ENCODE measurements at places on chromosomes 5 and 9.

GRCh38 chr9:117268847-117269446 lies 145.9 kb downstream of the ASTN2 start:
- no peak for DNase-seq

DNA sequence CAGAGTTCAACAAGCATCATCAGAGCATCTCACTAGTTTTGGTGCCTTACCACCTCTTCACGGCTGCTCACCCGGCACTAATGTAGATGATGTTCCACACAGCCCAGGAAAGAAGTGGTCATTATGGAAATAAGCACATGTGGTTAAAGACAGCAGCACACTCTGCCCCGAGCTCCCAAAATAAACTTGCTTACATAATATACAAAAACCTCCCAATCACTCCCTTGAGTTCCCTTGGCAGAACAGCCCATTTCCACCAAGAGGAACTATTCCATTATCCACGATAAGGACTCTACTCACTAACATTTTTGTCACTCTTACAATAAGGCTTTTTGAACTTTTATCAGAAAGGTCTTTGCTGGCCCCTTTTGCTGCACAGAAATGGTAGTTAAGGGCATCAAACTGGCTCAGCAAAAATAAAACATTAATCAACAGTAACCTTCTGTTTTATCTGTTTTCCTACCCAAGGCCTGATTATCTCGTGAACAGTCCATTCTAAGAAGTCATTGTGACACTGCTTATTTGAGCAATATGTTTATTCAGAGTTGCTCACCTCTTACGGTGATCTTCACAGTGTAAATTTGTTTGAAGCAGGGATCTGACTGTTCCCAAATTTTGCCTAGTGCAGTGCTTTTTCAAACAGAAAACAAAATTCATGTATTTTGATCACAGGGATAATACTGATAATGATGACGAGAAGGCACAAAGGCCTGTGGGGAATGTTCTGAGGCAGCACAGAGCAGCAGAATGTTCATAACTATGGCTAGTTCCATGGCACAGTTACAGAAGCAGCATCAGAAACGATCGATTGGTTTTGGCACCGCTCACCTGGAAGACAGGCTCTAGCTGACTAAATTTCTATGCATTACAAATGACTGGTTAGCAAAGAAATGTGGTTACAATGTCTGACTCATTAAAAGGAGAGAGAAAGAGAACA lies 399.8 kb upstream of the PIK3R1 start:
- DNase-seq, result no peak

DNA sequence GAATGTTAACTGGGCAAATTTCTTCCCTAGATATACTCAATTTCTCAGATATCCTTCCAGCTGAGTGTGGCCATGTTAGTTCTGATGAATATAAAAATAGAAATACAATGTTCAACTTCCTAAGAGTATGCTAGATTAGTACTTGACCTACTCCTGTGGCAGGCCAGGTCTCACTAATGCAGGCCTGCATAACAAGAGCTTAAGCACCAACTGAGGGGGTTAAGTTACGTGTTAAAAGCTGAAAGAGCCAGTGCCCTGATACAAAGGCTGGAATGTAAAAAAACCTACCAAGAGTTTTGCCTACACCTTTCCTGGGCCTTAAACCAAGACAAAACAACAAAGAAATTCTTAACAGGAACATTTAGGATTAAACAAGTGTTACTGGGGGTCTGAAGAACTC lies 102.8 kb downstream of the MRPS30 start:
- no peak for DNase-seq

DNA sequence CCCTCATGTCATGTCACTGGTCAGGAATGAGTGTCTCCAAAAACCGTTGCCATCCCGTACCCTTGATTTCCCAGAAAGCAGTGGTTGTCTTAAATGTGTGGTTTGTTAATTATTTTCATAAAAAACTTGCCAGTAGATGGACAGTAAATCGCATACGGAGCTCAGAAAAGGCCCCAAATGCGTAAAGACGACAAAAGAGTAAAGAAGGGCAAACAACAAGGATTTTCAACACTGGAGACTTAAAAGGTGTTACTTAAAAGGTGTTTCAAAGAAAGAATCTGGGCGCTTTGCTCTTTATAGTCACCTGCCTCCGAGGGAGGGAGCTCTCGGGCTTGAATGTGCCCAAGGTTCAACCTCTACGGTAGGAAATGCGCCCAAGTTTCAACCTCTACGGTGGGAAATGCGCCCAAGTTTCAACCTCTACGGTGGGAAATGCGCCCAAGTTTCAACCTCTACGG lies 734 bp downstream of the KIF27 start:
- no peak for DNase-seq

- DNase-seq, result peak; percentile 71
These were observed 233.6 kb upstream of the IRX1 start for GRCh38 chr5:3361811-3362605.
